ENCODE measurements at places on chromosomes 1 and 21.
A peak's percentile ranks its signal among the peaks of the same experiment; 100 is the strongest.

DNA sequence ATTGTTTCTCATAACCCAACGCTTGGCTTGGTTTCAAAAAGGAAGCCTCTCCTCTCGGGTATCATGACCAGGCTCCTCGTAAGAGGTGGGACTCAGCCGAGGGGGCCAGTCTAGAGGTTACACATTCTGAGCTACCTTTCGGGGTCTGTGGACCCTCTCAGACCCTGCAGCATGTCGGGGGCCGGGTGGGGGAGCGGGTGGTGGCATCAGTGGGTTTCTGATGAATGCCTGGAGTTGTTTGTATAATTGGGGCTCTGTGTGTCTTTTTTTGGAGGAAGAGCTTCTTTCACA lies 229.3 kb downstream of the CAMTA1 start:
- no peak for DNase-seq

GRCh38 chr21:37542512-37542911 lies 175.9 kb downstream of the DYRK1A start:
- DNase-seq, result no peak

DNA sequence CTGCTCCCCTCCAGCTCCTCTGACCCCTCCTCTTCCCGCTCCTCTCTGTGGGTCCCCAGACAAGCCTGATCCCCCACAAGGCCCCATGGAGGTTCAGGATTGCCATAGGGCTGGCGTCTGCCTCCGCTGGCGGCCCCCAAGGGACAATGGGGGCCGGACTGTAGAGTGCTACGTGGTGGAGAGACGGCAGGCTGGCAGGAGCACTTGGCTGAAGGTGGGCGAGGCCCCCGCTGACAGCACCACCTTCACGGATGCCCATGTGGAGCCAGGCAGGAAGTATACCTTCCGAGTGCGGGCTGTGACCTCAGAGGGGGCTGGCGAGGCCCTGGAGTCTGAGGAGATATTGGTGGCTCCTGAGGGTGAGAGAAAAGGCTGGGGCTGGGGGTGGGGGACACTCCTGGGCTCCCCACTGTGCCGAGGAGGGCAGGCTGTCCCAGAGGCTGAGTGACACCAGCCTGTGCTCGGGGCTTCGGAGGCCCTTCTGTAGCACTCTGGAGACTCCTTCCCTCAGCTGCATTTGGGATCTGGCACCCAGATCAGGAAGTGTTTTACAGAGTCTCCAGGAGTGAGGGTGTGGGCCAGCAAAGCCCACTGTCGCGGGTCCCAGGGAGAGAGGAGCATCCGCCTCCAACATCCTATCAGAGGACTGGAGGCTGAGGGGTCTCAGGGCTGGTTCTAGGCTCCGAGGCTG lies 25.9 kb downstream of the IGFN1 start:
- no peak for DNase-seq

DNA sequence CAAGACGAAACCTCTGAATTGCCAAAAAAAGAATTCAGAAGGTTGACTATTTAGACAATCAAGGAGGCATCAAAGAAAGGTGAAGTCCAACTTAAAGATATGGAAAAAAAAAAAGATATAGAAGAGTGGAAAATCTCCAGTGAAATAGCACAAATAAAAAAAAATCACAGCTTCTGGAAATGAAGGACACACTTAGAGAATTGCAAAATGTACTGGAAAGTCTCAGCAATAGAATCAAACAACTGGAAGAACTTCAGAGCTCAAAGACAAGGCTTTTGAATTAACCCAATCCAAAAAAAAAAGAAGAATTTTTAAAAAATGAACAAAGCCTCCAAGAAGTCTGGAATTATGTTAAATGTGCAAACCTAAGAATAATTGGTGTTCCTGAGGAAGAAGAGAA lies 31.8 kb downstream of the CD2 start:
- no peak for DNase-seq

DNA sequence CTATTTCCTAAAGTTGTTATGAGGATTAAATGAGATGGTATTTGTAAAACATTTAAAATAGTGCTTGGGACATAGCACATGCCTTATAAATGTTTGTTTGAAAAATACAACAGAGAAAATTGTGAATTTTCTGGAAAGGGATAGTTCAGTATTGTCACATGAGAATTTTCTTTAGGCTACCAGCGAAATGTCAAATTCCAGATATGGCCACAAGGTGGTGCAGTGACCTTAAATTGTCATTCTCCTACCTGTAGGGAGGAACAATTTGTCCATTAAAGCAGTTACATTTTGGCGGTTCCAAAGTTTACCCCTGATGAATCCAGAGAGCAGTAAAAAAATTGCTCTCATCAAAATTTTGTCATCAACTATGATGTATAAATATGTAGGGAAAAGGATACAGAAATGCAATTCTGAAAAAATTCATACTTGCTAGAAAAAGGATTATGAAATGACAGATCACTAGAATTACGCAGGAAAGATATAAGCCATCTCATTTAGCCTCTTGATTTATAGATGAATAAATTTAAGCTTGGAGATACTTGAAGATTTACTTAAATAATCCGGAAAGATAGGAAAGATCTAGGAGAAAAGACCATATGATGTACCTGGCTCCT lies 50.2 kb upstream of the TSHB start:
- DNase-seq, result peak; percentile 25

GRCh38 chr1:45610589-45611226 lies 13.1 kb downstream of the CCDC17 start:
- no peak for DNase-seq

DNA sequence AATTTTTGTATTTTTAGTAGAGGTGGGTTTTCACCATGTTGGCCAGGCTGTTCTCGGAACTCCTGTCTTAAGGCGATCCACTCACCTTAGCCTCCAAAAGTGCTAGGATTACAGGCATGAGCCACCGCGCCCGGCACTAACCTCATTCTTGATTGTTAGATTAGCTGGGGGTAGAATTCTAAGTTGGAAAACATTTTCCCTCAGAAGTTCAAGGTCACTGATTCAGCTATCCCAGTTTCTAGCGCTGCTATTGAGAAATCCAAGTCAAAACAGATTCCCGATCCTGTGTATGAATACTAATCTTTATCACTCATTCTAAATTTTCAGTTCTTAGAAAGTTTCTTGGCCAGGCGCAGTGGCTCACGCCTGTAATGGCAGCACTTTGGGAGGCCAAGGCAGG lies 24.4 kb upstream of the EFNA1 start:
- DNase-seq, result no peak

- DNase-seq, result no peak
Measured at GRCh38 chr1:175911138-175911537, 167.7 kb upstream of the TNR start.

GRCh38 chr1:64875101-64875500 lies 91.2 kb downstream of the JAK1 start:
- no peak for DNase-seq

GRCh38 chr1:87678266-87678665 lies 349.6 kb downstream of the LMO4 start:
- no peak for DNase-seq

DNA sequence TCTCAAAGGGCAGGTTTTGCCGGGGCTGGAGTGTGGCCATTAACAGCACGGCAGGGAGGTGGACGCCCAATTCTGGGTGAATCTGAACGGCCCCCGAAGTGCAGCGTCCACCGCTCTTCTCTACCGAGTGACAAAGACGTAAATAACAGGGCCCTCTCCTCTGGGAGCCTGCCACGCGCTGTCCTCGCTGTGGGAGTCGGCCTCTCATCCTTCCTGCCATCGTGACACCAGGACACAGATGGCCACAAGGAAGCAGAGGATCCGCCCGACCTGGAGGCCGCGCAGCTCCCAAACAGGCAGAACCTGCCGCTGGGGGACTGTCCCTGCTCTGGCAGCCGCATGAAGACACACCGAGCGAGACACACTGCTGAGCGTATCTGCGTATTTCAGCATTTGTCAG lies 12.1 kb upstream of the CDK11B start:
- DNase-seq, result no peak

DNA sequence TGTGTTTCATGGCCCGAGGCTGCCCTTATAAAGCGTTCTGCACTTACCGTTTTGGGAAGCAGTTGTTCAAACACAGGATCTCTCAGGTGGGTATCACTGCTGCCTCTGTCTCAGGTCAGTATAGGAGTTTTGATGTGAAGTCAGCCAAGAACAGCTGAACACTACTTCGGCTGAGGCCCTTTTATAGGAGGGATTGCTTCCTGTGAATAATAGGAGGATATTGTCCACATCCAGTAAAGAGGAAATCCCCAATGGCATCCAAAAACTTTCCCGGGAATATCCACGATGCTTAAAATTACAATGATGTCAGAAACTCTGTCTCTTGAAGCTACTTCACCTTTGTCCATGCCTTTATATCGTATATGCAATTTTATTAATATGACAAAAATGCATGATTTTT lies at the start of gene SELE:
Gene SELE (minus strand): TSS at position 156 of the 400 bp plus-strand sequence. CDS start 467 bp downstream, outside the sequence.
- DNase-seq, result no peak
